ENCODE measurements at places on chromosomes 16 and 17.

DNA sequence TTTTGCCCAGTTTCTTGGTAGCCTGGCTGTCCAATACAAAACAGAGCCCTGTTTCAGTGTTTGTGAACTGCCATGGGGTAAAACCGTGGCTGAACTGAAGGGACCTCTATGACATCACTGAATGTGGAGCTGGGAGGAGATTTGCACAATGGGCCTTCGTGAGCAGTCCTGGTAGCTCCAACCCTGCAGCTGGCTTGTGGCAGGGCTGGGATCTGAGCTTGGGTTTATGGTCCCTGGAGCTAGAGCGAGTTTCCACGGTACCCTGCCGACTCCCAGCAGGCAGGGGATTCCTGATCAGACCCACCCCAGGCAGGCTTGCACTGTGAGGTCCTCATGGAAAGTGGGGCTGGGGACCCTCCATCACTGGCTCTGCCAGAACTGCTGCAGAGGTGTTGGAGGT lies 247.0 kb downstream of the GSG1L start:
- peak; percentile 30 for DNase-seq

- peak; percentile 82 for DNase-seq
Observed at GRCh38 chr17:32486111-32486700, 587 bp upstream of the CDK5R1 start.

DNA sequence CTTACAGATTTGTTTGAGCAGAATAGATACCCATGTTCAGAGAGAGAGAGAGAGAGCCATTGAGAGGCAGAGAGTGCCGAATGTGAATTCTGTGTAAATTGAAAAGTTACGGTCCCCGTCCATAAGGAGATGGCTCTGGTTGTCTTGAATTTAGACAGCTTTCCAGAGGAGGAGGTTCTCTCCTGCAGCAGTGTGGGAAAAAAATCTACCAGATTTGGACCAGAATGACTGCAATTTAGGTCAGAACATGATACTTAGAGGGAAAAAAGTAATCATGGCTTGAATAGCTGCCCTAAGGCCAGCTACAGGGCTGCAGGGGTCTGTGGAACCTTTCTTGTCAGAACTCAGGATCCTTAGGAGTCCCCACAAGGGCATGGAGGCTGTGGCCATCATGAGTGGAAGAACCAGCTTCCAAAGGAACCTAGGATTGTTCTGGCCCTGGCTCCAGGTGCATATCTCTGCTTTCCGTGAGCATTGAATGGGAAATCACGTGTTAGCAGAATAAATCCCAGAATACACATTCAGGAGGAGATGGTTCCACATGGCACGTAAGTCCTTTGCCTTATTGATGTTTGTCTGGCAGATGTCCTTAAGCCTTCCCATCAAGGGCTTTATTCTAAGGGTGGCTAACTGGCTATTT lies 13.0 kb downstream of the PITPNC1 start:
- DNase-seq: peak; percentile 30

DNA sequence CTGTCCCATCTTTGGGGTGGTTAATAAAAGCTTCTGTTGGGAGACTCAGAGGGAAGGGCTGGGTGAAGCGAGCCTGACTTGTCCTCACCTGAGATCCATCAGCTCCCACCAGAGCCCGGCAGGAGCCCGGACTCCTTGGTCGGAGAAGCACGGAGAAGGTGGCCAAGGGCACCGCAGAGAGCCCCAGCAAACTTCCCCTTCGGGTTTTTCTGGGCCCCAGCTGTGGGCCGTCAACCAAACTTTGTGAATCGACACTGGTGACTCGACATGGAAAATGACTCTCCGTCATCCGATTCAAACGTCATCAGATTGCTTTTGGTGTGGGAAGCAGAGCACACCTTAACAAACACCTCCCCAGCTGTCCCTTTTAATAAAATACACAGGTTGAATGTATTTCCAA lies 21.4 kb downstream of the ENPP7 start:
- no peak for DNase-seq

GRCh38 chr17:81456798-81457197 lies 55.8 kb downstream of the ACTG1 start:
- no peak for DNase-seq

DNA sequence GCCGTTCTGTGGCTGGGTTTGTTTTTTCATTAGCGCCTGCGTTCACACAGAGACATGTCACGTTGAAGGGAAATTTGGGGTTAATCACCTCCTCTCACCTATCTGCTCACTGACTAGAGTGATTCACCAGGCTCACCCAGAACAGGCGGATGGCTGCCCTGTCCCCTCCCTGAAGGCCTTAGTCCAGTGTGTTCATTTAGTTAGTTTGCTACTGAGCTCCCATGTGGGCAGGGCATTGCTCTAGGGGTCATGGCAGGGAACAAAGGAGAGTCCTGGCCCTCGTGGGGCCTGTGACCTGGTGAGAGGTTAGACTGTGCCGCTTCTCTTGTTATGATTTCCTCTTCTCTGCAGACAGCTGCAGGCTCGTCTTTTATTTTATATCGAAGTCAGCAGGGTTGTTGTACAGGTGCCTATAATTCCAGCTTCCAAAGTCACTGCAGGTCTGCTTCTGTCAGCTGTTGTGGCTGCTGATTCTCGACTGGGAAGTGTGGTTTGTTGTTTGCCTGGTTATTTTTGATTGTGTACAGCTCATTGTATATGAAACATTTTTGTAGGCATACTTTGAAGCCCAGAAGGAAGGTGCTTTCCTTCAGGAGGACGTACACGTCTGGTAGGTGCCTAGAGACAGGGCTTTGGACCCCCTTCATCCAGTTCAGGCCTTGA lies 73.4 kb upstream of the GSE1 start:
- DNase-seq: no peak

DNA sequence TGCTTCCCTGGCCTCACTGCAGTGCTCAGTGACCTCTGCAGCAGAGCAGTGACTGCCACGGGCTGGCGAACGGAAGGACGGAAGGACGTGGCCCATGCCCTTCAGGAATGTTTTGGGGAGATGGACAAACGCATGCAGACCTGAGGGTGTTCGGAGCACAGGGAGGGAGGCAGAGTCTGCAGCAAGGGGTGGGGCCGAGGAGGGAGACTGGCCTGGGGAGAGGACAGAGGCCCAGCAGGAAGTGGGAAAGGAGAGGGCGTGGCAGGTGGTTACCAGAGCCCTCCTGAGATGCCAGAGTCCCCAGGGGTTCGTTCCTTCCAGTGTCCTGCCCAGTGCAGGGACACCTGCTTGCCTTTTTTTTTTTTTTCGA lies 21.9 kb downstream of the ADORA2B start:
- no peak for DNase-seq

- DNase-seq: no peak
Observed at GRCh38 chr16:59840169-59840568, 1106.1 kb upstream of the GOT2 start.

GRCh38 chr16:29836623-29837022 lies 16.4 kb downstream of the MVP start:
- no peak for DNase-seq

- no peak for DNase-seq
Observed at GRCh38 chr17:55219934-55220333, 44.8 kb upstream of the HLF start.

DNA sequence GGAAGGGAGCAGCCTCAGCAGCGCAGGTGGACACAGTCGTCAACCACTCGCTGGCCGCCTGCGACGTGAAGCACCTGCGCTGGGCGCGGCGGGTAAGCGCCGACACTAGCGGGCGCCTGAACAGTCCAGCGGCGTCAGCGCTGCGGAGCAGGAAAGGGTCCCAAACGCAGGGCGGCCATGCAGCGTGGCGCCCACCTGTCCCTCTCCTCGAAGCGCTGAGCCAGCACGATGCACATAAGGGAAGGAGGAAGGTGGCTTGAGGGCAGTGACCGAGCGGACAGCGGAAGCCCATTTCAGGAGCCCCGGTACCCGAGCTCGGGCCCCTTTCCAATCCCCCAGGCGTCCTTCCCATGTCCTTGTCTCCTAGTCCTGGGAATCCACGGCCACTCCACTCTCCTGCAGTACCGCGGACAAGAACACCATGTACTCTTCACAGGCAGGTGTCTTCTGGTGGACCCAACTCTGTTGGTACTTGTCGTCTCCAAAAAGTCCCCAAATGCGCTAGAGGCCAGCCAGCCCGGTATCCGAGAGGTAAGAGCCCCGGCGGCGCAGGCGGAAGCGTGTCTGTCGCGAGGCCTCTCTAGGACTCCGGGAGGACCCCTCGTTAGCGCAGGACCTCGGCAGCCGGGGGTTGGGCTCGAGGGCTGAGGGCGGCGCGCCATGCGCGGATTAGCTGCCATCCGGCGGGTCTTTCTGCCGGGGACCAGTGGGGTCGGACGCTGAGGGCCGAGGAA lies 14.4 kb downstream of the ZNF232 start:
- DNase-seq: no peak

DNA sequence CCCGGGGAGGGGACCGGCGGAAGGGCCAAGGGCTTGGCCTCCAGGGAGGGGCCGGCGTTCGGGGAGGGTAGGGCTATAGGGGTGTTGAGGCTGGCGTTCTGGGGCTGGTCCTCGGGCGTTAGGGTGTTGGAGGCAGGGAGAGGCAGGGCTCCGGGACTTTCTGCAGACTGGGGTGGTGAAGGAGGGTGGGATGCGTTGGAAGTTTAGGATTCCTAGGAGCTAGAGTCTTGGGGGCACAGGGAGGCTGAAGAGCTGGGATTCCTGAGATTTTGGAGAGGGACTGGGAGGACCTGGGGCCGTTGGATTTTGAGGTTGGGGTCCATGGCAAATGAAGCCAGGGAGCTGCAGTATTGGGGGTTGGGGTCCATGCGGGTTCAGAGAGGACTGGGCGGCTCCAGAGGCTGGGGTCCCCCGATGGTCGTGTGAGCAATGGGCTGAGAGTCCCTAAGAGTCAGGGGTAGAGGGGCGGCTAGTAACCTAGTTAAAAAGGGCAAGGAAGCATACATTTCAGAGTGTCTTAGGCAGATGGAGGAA lies 740 bp downstream of the NFATC2IP start:
- DNase-seq: no peak

DNA sequence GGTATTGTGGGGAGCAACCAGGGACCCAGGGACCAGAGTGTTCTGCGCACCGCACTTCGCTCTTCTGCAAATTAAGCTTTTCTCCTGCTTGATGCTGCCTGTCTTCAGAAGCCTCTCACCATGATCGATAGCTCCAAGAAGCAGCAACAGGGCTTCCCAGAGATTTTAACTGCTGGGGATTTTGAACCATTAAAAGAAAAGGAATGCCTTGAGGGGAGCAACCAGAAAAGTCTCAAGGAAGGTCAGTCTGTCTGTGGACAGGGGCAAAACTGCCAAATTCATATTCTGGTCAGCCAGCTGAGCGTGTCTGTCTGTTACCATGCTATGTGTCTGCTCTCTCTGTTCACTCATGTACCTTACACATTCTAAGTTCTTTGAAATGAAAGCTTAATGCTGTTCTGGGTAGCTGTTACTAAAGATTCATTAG lies 115.7 kb downstream of the MRTFB start:
- DNase-seq: no peak

DNA sequence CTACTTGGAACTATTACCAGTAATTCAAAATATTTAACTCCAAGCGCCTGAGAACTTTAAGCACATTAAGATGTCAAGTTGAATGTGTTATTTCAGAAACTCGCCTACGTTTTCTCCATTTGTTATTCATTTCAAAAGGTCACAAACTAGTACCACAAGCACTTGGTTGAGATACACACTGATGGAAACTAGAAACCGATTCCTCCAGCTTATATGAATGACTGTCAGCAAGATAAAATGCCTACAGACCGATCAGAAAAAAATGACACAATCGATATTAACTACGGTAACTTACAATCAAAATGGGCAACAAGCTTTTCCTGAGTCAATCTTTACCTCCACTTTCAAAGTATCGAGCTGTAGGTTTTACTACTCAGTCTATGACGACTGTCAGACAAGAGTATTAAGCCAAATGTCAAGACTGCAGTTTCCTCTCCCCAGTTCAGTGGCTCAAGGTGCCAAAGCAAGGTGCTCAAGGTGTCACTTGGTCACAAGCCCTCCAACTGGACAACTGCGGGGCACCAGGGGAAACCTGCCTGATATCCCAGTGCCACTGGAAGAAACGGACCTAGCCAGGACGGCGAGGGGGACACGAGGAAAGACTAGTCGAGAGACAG lies 678 bp downstream of the SRP68 start:
- DNase-seq: no peak
